Tracheal epithelial cell (primary cell): ENCODE measurements at places on chromosomes 1 and 21. TPM values are rescaled to one million over a fixed set of nuclear protein-coding genes. Genes with fewer than 3 reads are reported as not detected.

GPR3 gene
- total RNA-seq, result 0.24 TPM in 1 of 2 replicates, not detected in the other

FAM151A gene
- not detected in 2 replicates for total RNA-seq

PTPN22 gene
- total RNA-seq, result 0.21 and 0.96 TPM in 2 replicates

PGBD2 gene
- 4.5 and 6.7 TPM in 2 replicates for total RNA-seq

RSPH1 gene
- total RNA-seq, result under 0.01 and 0.43 TPM in 2 replicates

ATP6V1G3 gene
- total RNA-seq, result not detected in 2 replicates

OR2T29 gene
- not detected in 2 replicates for total RNA-seq

CFAP107 gene
- not detected in 2 replicates for total RNA-seq

ZBTB7B gene
- 50.4 and 64.4 TPM in 2 replicates for total RNA-seq

ATAD3C gene
- not detected in 2 replicates for total RNA-seq

CD101 gene
- total RNA-seq, result 0.48 and 1.3 TPM in 2 replicates

AGMAT gene
- 1.9 and 2.1 TPM in 2 replicates for total RNA-seq

ASTN1 gene
- total RNA-seq, result under 0.01 TPM in 1 of 2 replicates, not detected in the other

CFHR1 gene
- total RNA-seq, result not detected in 2 replicates
